ENCODE measurements at places on chromosomes 7 and 10. TPM values are rescaled to one million over a fixed set of nuclear protein-coding genes. Genes with fewer than 3 reads are reported as not detected.

DNA sequence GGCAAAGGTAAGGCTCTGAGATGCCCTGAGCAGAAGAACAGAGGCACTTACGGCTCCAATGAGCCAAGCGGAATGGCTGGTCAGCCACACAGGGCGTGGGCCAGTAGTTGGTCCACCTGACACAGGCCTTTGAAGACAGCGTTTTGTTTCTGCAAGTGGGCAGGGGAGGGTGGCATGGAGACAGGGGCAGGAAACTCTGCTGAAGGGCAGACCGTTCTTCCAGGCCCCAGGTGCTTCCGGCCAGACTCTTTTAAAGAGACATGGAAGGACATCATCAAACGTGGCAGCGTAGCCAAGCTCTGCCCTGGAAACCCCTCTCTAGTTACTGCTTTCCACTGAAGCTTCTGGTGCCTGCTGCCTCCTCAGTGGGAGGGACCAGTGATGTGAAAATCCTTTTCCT lies 77.5 kb upstream of the KMT2E start:
- DNase-seq = no peak

DNA sequence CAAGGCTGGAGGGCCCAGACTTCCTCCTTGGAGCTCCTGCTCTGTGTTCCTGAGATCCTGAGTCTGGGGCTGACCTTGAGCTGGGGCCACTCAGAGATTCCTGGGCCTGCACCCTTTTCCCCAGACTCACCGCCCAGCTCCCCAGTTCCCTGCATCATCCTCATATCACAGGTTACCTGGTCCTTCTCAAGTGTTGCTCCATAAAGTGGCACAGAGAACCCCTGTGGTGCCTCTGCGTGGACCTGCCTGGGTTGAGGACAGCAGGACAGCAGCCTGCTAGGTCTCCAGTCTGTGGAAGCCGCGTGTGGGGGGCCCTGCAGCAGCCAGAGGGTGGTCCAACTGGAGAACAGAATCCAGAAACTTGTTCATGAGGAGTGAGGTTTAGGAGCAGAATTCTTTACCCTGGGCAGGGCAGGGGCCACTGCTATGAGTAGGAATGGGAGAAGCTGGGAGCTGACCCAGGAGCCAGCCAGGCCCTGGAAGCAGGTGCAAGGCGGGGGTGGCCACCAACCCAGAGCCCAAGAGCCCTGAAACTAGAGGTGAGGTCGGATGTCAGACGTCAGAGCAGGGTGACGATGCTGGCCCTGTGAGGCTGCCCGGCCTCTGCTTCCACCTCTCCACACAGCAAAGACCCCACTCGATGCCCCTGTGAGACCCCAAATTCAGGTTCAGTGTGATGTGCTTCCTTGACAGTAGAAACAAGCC lies 299.4 kb downstream of the TCERG1L start:
- DNase-seq = no peak

DNA sequence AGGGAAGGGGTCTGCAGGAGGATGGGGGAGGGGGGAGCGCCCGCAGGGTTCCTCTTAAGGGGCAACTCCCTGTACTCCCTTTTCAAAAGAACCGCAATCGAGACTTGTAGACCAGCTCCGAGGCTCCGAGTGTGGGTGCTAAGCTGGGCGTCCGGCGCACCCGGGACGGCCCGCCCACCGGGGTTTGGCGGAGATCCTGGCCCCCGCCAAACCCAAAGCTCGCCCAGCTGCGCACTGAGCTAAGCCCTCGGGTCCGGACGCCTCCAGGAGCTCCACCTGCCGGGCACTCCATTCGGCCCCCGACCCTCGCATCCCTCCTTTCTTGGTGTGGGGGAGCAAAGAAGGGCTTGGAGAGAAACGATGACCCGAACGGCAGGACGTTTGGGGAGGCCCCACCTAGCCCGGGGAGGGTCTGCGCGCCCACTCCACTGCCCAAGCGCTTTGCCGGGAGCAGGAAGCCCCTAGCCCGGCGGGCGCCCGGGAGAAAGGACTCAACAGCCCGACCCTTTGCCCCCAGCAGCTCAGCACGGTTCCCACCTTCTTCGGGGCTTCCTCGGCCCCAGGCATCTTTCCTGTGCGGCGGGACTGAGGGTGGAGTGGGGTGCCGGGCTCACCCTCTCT lies 651 bp downstream of the AFAP1L2 start:
- DNase-seq = no peak

- DNase-seq = no peak
These were observed 36.8 kb downstream of the LAMB4 start for GRCh38 chr7:108093341-108093740.

PTF1A gene
- not detected for total RNA-seq

GRCh38 chr10:3123571-3124411 lies 48.8 kb downstream of the PITRM1 start:
- no peak for DNase-seq

- DNase-seq = no peak
These were observed 45.9 kb upstream of the TNRC18 start for GRCh38 chr7:5469375-5470166.

DRGX gene
- not detected for total RNA-seq

RPEL1 gene
- not detected for total RNA-seq
